T-helper 2 cell treated with Interferon-gamma antibody and Interleukin-4, amounts not matched to agents 5 μg/mL and 100 μg/mL, for 36 hours (primary cell): ENCODE measurements at places on chromosomes 2 and 18.

DNA sequence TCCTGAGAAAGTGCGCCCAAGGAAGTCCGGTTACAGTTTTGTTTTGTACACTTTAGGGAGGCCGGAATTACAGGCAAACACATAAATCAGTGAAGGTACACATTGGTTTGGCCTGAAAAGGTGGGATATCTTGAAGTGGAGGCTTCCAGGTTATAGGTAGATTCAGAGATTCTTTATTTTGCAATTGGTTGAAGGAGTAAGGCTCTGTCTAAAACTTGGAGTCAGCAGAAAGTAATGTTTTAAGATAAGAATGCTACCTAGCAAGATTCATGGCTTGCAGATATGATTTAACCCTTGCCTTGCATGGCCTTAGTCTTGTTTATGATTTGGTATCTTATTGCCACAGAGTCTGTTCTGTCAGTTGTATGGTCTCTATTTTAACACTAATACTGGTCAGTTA is 165.9 kb upstream of the NDUFV2 start:
- no peak for DNase-seq

GRCh38 chr18:29488617-29489016 is 1311.7 kb upstream of the CDH2 start:
- no peak for DNase-seq

GRCh38 chr2:145065342-145065741 is 545.4 kb upstream of the ZEB2 start:
- DNase-seq = no peak

DNA sequence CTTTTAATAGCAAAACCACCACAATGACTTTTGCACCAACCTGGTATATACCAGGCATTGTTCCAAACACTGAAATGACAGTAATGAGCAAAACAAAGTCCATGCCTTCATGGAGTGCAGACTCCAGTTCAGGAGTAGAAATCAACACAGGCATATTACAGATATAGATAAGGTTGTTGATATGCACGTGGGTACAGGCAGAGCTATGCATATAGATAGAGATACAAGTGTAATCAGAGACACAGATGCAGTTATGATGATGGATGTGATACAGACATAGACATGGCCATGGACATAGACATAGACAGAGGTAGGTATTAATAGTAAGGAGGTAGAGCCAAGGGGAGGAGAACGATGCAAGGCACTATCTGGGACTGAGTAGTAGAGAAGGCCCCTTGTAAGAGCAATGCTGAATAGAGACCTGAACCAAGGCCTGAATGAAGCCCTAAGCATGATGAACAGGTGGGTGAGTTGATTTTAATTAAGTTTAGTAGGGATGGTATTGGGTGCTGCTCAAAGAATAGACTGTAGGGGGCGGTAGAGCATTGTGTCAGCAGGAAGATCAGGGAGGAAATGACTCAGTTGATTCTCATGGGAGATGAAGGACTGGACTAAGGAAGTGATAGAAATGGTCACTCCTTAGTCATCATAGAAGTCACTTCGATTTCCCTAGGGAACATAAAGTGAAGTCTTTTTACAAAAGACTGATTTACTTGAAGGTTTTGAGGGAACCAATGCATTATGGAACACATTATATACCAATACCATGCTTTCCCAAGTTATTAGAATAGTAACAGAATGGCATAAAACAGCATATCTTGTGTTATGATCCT is 39.4 kb downstream of the CMPK2 start:
- peak; percentile 54 for DNase-seq

GRCh38 chr2:136131961-136132824 is 14.2 kb upstream of the CXCR4 start:
- DNase-seq = peak; percentile 77

DNA sequence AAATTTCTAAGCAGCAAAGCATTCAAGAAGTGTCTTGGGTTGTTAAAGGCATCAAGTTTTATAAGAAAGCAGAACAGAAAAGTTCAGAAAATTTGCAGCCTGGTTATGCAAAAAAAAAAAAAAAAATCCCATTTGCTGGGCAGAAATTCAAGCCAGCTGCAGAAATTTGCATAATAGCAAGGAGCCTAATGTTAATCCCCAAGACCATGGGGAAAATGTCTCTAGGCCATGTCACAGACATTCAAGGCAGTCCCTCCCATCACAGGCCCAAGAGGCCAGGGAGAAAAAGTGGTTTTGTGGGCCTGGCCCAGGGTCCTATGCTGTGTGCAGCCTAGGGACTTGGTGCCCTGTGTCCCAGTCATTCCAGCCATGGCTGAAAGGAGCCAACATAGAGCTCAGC is 269.0 kb upstream of the SLC39A10 start:
- DNase-seq = no peak

GRCh38 chr18:48623468-48624235 is 84.8 kb downstream of the CTIF start:
- no peak for DNase-seq

GRCh38 chr2:236834284-236834683 is 251.4 kb upstream of the COPS8 start:
- no peak for DNase-seq

DNA sequence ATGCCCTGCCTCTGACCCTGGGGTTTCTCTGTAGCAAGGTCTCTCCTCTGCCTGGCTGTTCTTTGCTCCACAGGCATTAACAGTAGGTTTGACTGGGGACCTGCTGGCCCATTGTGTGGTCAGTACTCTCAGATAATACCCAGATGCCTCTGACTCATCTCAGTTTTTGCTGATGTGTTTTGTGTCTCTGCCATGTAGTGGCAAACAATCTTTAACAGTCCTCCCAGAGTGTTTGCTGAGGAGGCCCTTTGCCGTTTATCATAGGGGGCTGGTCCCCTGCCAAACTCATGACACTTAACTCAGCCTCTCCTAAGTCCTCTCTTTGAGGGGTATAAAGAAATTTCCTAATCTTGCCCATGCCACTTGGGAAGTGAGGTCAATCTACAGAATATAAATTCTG is 793.7 kb upstream of the FANCL start:
- DNase-seq = no peak

DNA sequence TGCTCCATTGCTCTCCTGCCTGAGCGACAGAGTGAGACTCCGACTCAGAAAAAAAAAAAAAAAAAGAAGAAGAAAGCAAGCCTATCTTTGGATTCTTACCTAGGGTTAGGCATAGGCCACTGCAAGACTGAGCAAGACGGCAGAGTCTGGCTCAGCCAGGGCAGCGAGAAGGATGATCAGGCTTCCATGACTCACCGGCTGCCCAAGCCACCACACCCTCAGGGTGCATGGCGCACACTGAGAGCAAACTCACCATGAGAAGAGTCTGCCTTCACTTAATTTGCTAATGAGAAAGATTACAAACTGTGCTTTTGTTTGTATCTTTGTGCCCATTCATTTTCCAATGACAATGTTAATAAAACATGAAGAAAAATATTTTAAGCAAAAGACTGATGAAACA is 8.2 kb downstream of the FAM110C start:
- no peak for DNase-seq

DNA sequence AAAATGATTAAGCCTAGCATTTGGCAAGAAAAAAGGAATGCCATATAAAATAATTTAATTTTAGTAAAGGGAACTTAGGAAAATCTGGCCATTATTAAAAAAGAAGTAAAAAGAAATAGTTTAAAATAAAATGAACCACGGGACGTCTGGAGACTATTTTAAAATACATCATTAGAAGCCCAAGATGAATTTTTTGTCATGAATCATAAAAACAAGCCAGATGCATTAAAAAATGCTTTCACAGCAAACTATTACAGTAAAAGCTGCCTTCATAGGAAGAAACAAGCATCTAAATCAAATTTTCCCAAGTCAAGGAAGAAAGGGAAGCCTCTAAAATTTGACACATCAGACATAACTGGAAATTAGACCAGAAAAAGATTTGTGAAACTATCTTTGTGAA is 33.0 kb downstream of the COL5A2 start:
- no peak for DNase-seq

- DNase-seq = no peak
These were observed 1.3 kb upstream of the CHRNA1 start for GRCh38 chr2:174765576-174765975.

GRCh38 chr18:4843771-4844170 is 353.3 kb downstream of the AKAIN1 start:
- no peak for DNase-seq

- DNase-seq = no peak
These were observed 5.5 kb downstream of the COL6A3 start for GRCh38 chr2:237408335-237409000.

DNA sequence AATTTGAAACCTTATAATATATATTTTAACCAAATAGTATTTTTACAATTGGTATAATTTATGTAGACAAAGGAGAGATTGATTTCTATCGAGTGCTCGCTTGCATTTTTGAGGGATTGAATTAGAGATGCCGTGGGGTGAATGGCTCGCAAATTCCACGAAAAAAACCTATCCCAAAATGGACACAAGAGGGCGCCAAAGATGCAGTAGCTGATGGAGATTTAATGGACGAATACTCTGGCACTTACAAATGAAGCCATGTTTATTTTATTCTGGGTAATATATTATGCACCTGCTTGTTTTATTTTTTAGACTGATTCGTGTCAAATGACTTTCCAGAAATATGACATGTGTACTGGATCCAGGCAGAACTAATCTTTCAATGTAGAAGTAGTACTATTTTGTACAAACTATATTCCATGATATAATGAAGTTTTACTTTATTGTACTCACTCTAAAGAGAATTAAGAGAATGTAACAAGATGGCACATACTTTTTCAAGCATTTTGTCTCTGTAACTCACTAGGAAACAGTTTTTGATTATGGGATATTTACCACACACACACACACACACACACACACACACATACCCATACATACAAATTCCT is 505.4 kb downstream of the PLCL1 start:
- peak; percentile 41 for DNase-seq

- no peak for DNase-seq
These were observed 22.5 kb upstream of the TRAPPC8 start for GRCh38 chr18:31965316-31965970.

DNA sequence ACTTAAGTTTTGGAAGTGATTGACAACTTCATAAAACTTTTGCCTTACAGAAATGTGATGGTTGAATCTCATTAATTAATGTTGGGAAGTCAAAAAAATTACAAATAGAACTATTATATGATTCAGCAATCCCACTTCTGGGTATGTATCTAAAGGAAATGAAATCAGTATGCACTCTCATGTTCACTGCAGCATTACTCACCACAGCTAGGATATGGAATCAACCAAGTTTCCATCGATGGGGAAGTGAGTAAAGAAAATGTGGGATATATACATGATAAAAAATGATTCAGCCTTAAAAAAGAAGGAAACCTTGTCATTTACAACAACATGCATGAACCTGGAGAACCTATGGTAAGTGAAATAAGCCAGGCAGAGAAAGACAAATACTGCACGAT is 112.4 kb upstream of the WDR75 start:
- no peak for DNase-seq

DNA sequence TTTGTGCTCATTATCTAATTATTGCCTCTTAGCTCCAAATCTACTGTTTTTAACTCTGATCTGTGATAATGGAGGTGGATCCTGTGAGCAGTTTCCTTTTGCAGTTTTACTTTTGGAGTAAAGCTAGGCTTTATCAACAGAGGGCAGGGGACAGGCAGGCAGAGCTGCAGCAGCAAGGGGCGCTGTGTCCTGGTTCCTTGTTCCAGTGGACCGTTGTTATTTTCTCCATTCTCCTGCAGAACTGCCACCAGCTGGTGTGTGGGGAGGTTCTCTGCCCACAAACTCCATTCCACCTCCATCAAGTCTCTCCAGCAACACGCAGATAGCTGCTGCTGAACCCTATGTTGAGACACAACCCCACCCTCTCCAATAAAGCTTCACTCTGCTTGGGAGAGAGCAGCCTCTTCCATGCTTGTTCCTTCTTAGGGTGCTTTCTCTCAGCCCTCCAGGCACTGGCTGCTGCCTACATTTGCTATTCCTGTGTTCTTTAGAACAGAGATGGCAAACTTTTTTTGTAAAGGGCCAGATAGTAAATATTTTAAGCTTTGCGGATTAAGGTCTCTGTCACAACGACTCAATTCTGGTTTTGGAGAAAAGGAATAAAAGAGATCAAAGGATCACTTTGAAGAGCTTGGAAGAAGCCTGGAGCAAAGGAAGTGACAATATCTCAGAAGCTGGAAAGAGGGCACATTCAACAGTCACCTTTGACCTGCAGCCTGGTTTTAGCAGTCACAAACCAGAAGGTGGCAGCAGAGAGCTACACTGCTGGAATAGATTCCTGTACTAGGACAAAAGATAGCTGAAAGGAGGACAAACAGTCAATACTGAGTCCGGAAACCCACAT is 208.8 kb downstream of the CCDC178 start:
- peak; percentile 10 for DNase-seq

- no peak for DNase-seq
These were observed 11.5 kb downstream of the RFX8 start for GRCh38 chr2:101463421-101463820.

- DNase-seq = no peak
These were observed 284.1 kb downstream of the IRS1 start for GRCh38 chr2:226515344-226516055.

DNA sequence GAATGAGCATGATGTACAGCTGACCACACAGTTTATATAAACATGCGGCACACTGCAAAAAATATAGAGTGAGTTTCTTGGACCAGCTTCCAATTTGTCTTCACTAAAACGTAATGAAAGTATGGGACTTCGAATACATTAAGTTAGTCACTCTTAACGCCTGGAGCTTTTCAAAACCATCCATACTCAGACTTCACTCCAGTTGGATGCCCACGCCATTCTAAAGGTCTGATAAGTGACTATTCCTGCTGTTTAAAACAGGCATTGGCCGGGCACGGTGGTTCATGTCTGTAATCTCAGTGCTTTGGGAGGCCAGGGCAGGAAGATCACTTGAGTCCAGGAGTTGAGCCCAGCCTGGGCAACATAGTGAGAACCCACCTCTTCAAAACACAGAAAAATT is 84.6 kb downstream of the MYL12B start:
- DNase-seq = no peak

GRCh38 chr2:10720947-10721395 is 459 bp upstream of the ATP6V1C2 start:
- no peak for DNase-seq

GRCh38 chr2:40315683-40316082 is 136.2 kb downstream of the SLC8A1 start:
- no peak for DNase-seq
